ENCODE measurements at places on chromosomes 1 and 21.

DNA sequence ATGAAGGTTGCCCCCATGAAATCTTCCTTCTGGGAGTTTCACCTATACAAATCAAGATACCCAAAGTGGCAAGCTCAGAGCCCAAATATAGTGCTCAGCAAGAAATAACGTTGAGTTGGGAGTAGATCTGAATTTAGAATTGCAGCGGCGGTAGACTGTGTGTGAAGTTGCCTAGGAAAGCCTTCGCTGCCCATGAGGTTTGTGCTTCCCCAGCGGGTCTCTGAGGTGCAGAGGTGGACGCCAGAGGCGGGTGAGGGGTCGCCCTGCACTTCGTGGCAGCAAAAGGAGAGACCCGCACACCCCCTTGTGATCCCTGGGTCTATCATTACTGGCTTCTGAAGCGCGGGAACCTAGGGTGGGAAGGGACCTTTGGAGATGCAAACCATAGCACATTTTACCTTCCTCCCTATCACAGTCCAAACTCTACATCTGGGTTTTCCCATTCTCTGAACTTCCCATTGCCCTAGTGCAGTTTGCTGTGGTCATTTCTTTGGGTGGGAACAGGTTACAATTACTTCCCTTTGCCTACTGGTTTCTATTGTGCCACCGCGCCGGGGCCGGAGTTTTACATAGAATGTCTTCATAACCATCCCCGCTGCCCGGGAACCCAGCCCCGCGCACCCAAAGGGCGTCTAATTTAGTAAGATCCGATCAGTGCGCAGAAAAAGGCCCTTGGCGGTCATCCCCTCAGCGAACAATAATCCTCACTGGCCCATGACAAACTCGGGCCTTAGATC, 5.2 kb downstream of the TBX15 start:
- DNase-seq = no peak

DNA sequence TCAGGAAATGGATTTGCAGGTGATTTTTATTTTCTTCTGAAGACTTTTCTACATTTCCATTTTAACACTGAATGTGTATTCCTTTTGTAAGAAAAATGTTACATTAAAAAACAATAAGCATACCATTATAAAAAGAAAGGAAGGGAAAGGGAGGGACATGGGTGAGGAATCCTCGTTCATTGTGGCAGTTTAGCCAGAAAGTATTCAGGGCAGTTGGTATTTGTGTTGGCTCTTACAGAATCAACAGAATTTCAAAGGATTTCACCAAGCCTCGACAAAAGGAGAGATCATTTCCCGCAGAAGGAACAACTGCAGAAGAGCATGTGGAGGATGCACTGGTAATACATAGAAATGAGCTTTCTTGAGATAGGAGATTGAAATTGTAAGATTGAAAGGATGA, 35.0 kb downstream of the PLD5 start:
- no peak for DNase-seq

GRCh38 chr1:108125312-108126138, 74.6 kb downstream of the SLC25A24 start:
- DNase-seq = peak; percentile 80

- DNase-seq = no peak
Observed at GRCh38 chr1:7552402-7552801, 218.7 kb upstream of the VAMP3 start.

DNA sequence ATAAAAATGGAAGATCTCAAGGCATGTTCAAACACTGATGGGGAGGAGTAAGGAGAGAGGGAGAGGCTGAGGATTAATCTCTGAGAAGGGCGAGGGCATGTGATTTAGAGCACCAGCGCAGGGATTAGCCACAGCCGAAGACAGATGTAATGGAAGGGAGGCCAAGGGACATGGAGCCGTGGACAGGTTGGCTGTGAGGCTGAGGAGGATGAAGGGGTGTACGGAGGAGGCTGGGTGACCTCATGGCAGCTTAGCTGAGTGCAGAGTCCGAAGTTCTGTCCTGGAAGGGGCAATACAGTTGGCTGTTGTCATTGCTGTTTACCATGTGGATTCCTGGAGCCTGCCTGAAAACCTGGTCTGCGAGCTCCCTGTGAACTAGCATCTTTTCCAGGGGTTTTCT, 342.8 kb downstream of the RPS6KC1 start:
- no peak for DNase-seq

DNA sequence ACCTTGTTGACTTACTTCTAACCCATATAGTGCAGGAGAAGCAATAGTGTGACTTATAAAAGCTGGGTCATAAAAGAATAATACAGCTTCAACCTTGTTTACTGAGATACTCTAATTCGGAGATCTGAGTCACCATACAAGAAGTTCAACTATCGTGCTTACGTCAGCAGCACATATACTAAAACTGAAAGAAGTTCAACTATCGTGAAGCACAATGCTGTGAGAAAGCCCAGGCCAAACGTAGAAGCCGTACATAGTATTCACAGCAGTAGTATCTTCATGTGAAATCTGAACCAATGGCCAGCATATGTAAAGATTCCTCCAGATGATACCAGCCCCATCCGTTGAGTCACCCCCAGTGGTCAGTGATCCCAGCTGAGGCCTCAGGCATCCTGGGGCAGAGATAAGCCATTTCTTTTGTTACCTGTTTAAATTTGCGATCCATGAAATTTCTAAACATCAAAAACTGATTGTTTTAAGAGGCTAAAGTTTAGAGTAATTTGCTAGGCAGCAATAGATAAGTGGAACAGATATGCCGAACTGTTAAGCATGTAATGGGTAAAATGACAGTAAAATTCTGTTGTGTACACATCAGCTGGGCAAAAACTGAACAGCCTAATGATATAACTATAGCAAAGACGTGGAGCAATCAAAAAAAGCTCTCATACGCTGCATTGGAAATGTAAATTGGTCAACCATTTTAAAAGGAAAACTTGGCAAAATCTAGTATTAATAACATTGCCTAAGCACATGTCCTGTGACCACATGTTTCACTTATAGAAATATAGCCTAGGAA, 53.9 kb upstream of the SAMD13 start:
- DNase-seq = no peak

DNA sequence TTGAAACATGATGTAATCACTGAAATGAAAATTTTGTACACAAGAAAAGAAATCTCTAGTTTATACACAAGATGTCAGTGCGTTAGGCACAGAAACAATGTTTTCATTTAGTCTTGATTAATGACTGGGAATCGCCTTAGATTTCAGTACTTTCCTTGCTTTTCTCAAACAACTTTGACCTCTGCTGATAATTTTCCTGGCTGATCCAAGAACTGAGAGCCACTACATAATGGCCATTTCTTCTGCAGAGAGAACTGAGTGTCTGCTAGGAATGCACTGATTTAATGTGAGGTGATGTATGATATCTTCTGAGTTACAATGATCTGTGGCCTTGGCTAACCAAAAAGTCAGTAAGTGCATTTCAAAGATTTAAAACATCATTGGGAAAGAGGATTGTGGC, 308.1 kb downstream of the CTH start:
- DNase-seq = no peak

- DNase-seq = no peak
Observed at GRCh38 chr1:112114540-112114939, 125.1 kb upstream of the KCND3 start.

GRCh38 chr1:77234096-77234495, 14.9 kb upstream of the PIGK start:
- no peak for DNase-seq

DNA sequence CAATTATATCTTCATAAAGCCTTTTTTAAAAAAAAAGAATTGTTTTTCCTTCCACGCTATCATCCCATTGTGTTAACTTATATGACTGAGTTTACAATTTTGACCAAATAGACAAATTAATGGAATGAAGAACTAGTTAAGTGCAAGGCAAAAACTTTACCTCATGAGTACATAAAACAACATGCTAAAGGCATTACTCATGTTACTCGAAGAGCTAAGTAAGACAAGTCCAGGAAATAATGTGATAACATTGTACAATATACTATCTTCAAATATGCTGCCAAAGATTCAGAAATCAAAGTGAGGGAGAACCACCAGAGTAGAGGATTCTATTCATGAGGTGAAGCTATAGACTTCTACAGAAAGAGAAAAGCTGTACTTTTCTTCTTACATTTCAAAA, 24.2 kb upstream of the DYNLT5 start:
- DNase-seq = no peak

- no peak for DNase-seq
Observed at GRCh38 chr1:167003711-167004110, 14.6 kb downstream of the MAEL start.

GRCh38 chr1:9877962-9878361, 32.1 kb downstream of the CTNNBIP1 start:
- DNase-seq = no peak

GRCh38 chr1:21939650-21940374, 2.7 kb upstream of the HSPG2 start:
- no peak for DNase-seq

DNA sequence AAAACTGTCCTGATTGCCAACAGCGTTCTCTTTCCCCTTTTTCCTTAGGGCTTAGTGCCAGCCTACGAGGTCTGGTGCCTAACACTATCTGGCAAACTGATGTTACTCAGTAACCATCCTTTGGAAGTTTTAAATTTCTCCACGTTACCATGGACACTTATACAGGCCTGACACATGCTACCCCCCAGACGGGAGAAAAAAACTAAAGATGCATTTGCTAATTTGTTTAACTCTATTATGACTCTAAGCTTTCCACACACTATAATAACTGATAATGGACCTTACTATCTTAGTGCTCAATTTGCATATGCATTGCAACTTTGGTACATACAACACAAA, 36.8 kb downstream of the CLCA1 start:
- DNase-seq = no peak

- DNase-seq = no peak
Observed at GRCh38 chr1:203335503-203335902, 15.4 kb downstream of the FMOD start.

DNA sequence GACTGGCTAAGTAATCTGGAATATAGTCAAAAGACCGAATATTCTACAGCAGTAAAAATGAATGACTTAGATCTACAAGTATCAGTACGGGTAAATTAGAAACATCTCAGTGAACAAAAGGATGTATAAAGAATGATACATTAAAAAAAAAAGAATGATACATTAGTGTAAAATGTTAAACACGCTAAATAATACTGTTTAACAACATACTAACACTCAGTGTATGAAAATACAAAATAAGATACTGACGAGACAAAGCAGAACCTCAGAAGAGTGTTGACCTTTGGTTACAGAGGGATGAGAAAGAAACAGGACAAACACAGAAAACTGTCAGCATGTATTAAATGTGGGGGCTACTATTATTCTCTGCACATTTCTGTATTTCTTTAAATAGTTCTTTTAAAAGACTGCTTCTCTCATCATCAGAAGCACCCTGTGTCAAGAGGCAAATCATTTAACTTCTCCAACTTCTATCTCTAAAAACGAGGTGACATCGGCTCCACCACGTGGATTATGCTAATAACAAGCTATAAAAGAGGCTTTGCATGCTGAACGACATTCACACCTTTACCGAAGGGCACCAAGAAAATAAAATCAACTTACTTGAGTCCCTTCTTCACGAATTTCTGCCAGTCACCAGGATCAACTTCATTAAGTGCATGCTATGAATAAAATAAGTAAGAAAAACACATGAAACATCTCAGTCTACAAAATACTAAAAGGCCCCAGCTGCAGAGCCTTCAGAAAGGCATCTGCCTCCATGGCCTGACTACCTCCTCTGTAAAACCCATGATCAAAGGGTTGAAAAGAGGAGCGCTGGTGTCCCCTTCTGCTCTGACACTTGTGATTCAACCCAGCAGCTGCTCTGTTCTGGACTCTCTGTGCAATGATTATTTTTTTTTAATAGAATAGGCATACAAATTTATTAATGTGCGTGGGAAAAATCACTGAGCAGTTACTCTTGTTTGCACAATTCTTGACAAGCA, 42.5 kb downstream of the MRAP start:
- no peak for DNase-seq

GRCh38 chr1:35269201-35269988, 886 bp downstream of the ZMYM4 start:
- DNase-seq = no peak

GRCh38 chr1:172162236-172162635, 258.2 kb upstream of the C1orf105 start:
- no peak for DNase-seq

- no peak for DNase-seq
Observed at GRCh38 chr1:181347495-181348390, 135.6 kb upstream of the CACNA1E start.

GRCh38 chr1:243469497-243469896, 213.7 kb downstream of the SDCCAG8 start:
- no peak for DNase-seq

GRCh38 chr1:62436466-62437272, at the start of gene USP1:
TSS of gene USP1 (plus strand) at chr1:62437049. CDS start at chr1:62439868, 2,819 bp downstream.
- peak; percentile 100 for DNase-seq

- DNase-seq = peak; percentile 73
Observed at GRCh38 chr1:97500760-97501159, 420.1 kb downstream of the DPYD start.

GRCh38 chr1:74314438-74314837, 79.3 kb downstream of the TNNI3K start:
- DNase-seq = no peak

DNA sequence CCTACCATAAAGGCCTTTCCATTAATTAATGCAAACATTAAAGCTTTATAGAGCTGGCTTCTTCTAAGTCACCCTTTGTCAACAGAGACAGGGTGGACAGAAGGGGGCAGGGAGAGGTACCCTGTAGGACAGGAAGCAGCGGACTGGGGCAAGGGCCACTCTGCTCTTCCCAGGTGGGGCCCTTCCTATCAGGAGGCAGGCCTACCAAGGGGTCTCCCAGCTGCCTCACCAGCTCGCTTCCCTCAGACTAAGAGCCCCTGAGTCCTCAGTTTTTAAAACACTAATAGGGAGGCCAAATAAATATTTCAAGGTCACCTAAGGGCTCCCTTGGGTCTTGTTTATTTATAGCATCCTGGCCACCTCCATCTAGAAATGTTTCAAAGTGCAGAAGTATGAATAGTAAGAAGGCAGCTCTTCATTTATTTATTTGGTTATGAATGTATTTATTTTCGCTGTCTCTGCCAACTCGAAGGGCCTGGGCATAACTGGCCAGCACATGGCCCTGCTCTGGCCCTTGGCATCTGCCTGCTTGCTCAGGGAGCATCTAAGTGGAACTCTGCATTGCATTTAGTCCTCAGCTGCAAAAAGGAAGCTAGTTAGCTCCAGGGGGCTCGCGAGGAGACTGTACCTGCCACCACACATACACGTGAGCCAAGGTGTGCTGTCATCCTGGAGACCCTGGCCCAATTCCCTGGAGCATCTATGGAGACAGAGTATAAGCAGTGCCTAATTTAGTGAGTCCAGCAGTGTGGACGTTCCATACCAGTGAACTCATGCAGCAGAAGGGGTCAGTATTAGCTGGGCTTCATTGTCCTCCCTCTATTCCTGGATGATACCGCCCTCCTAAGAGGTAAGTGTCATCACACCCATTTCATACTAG, 395.1 kb upstream of the VAMP3 start:
- no peak for DNase-seq

- DNase-seq = no peak
Observed at GRCh38 chr1:67551375-67551774, 121.2 kb upstream of the SERBP1 start.

DNA sequence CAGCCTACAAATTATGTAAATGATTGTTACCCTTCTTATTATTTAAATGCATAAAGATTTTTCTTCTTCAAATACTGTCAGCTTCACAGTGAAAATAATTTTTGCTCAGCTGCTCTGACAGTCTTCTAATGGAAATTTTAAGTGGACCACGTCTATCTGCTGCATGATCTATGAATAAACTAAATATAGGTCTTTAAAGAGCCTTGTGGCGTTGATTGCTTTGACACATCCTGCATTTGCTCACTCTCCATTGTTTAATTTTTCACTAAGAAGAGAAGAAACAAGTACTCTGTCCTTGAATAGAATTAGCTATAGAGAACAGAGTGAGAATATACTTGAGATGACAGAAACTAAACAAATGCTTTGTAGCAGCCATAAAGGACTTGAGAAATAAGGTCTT, 826.1 kb downstream of the MRPL39 start:
- no peak for DNase-seq
